ENCODE measurements at places on chromosomes 2 and 18.

GRCh38 chr18:63306249-63306648 lies 13.3 kb downstream of the BCL2 start:
- DNase-seq: no peak

DNA sequence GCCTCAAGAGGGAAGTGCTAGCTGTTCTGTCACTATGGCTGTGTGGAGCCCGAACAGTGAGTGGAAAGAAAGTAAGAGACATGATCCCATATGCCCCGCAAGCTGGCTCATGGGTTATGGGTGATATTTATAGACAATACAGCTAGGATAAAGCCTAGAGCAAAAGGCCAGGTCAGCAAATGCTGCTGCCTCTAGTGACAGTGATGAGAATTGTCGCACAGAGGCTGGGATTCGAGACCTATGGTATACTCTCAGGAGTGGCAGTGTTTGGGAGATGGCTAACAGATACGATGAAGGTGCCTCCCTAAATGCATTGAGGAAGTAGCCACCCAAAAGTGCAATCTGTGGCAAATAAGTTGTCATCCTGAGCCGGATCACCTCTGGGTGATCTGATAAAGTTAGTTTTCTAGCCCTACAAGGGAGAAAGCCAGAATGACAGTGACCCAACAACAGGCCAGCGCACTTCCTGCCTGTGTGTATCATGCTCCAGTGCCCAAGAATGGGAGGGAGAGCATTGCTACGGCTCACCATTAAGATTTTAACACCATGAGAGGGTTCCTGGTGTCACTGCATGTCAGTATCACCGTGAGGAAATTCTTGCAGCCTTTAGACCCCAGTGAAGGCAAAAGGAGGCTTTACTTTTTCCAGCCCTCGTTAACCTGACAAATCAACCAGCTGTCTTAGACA lies 92.2 kb upstream of the TGFA start:
- DNase-seq: no peak

DNA sequence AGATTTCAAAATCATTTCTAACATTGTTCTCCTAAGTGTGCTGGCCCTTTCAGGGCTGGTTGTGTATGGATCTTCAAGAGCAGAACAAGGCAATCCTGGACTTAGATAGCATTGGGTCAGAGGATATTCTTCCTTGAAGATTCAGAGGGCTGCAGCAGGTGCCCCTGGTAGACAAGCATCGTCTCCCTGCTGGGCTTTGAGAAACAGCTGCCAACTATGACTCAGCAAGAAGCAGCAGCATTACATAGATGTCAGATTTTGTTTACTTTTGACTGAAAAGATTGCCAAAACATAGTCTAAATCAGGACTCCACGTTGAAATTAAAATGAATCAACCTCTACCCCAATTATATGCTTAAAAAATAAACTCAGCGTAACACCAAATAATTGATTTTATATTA lies 618.8 kb downstream of the SOCS6 start:
- no peak for DNase-seq

DNA sequence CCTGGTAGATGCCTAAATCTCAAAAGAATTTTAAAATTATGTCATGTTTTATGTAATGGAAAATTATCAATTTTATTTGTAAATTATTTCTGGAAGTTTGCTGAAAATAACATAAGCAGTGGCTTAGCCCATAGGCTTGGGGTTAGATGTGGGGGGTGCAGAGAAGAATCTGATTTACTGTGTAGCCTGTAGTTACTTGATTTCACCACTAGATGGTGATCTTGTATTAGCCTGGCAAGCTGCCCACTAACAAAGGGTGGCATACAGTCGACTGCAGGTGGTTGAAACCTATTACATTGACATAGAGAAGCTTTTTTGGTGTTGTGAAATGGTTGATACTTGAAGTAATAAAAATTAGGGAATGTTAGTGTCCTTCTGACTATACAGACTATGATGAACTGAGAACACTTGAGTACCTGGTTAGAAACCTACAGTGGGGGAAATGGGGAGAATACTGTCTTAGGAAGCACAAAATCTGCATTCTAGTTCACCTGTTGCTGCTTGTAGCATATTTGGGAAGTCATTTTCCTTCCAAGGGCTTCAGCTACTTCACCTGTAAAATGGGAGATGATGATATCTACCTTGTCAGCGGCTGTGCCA lies 191.0 kb upstream of the LHCGR start:
- DNase-seq: peak; percentile 5

DNA sequence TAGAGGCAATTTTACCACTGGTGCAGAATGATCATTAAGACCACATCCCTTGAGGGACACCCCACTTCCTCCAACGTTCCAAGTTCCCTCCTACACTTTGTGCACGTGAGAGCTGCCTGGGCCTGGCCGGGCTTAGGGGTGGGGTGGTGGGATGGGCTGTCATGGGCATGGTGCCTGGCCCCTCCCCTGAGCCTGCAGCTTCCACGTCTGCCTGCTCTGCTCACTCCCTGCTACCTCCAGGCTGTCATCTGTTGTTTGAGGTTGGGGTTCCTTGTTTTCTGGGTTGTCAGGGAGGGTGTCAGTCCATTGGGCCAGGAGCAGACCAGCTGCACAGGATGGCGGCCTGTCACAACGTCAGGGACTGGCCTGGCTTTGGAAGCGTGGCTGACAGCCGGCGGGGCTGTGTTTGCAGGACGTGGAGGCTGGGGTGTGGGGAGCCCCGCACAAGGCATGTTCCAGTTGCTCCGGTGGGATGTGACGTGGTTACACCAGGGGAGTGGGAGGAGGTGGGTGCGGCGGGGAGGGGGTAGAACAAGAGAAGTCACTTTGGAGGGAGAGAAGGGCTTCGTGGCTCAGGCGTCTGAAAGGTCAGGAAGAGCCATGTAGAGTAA lies 72.3 kb downstream of the RTP5 start:
- no peak for DNase-seq

DNA sequence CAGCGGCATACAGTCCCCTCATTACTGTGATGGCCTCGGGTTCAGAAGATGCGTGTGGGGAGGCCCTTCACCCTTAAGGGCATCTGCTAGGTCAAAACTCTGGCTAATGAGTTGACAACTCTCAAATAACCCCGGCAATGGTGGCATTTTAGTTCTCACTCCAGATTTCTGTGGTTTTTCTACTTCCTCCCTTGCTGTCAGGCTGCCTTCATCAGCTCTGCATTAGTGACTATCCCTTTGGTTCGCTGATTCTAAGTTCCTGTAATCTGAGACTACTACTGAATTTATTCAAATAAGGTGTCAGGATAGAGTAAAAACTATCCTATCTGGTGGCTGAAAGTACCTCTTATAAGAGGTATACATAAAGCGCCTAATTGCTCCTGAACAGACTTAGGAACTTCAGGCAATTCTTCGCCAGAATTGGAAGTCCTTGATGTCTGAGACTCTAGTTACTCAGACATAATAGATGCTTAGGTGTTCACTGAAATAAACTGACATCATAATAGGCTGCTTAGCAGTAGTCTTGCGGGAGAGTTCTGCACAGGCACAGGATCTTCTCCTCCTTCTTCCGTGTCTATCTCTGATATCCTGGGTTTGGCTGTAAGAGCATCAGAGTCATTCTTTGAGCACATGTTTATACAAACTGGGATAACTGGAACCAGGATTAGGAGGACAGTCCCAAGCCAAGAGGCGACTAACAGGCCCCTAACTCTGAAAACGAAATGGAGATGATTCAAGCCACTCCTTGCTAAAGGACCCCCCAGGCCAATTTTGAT lies 194.5 kb downstream of the DNER start:
- DNase-seq: no peak

- no peak for DNase-seq
Measured at GRCh38 chr2:8600456-8600855, 81.4 kb upstream of the ID2 start.
